ENCODE measurements at places on chromosomes 6 and 20.

GRCh38 chr20:2652724-2653555 is 508 bp downstream of the NOP56 start:
- DNase-seq, result no peak

- DNase-seq, result no peak
Observed at GRCh38 chr20:59483481-59483880, 120.9 kb upstream of the PHACTR3 start.

DNA sequence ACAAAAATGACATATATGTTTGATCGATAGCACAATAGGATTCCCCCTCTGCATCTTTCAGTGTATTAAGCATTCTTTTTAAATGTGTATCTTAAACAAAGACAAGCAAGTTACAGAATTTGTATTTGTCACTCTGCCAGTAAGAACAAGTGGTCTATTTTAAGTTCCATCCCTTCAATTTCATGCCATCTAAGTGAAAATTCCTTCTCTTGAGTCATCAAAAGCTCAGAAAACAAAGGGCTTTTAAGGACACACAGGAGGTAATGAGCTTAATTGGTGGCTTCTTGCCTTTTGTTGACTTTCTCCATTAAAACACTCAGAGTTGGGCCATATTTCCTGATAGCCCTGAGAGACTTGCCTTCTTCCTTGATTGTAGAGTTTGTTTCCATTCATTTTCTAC is 547.8 kb downstream of the TENT5A start:
- DNase-seq, result no peak

GRCh38 chr20:39605361-39605760 is 643.2 kb downstream of the DHX35 start:
- no peak for DNase-seq

Measured in NCI-H1436 treated with DMSO at 0.1 percent for 48 hours (cell line).